ENCODE measurements at places on chromosomes 13 and 19.

DNA sequence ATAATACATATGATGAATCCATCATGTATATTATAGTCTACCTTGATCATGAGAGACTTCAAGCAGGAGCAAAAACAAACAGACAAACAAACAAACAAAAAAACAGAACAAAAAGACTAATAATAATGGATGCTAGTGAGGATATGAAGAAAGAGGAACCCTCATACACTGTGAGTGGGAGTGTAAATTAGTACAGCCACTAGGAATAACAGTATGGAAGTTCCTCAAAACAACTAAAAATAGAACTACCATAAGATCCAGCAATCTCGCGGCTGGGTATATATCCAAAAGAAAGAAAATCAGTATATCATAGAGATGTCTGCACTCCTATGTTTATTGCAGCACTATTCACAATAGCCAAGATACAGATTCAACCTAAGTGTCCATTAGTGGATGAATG lies 7.0 kb upstream of the DLEU7 start:
- DNase-seq: no peak

- DNase-seq: no peak
Observed at GRCh38 chr19:51094696-51095279, 12.1 kb upstream of the KLK14 start.

DNA sequence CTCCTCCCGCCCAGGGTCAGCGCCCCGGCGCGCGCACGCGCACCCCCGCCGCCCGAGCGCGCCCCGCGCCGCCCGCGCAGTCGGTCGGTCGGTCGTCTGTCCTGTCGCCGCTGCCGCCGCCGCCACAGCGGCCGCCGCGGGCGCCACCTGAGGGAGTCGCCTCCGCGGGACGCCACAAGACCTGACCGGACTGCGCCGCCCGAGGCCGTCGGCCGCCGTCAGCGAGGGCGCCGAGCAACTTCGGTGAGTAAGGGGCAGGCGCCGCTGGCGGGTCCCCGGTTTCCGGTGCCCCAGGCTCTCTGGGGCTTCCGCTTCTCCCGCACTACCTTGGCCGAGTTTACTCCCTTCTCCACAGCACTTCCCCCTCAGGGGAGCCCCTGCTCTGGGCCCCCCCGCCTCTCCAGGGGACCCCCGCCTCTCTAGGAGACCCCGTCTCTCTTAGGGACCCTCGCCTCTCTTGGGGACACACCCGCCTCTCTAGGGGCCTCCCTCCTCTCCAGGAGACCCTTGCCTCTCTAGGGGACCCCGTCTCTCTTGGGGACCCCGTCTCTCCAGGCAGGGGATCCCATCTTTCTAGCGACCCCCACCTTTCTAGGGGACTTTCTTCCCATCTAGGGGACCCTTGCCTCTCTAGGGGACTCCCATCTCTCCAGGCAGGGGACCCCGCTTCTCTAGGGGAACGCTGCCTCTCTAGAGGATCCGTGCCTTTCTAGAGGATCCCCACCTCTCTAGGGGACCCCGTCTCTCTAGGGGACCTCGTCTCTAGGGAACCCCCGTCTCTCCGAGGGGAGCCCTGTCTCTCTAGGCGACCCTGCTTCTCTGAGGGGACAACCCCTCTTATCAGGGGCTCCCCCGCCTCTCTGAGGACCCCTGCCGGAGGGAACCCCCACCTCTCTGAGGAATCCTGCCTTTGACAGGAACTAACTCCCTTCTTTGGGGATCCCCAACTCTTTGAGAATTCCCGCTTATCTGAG lies 19.3 kb upstream of the GATAD2A start:
- no peak for DNase-seq

- DNase-seq: no peak
Observed at GRCh38 chr13:45542878-45543277, 72.7 kb downstream of the ERICH6B start.

DNA sequence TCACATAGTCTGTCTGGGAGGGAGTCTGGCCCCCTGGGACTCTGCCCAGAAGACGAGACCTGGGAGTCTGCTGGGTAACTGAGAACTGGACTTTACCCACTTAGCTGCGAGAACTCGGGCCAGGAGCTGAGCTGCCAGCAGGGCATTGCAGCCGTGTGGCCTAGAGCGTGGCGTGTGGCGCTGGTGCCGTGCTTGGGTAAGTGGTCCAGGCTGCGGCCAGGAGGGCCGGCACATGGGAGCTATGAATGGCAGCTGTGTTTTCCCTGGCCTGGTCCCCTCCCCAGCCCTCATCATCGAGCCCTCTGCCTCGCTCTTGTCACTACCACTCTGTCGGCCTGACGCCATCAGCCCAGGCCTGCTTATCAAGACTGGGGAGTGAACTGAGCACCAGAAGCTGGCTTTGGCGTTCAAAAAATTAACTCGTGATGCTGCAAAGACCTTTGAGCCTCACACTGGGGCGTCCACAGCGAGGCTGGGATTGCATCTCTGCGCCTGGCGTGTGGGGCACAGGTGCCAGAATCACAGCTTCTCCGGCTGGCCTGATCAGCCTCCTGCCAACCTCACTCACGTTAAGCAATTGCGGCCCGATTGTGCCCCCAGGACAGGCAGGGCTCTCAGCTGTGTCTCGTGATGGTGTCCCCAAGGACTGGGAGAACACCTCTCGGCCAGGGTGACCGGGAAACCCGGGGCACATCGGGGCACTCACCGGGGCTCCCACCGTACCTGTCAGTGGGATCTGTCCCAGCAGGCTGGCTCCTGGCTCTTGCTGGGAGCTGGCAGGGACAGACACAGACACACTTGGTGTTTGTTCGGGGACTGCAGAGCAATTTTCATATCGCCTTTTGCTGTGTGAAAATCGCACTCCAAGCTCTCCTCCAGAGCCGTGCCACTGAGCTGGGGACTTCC lies 85.9 kb downstream of the KDM4B start:
- DNase-seq: no peak

DNA sequence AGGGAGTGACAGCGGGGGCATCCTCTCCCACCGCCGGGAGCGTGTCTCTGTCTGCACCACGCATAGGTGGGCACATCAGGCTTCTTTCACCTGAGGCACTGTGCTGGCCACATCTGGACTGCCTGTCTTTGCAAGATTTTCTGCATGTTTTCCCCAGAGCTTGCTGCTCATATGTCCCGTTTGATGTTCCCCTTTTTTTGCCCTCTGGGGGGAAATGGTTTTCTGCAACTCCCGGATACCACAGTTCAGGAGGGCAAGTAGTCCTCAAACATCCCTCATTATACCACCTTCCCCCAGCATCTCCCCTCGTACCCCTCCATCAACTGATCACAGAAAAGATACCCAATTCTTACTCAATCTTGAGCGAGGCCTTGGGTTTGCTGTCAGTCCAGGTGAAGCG lies 168.0 kb downstream of the PAN3 start:
- DNase-seq: no peak

DNA sequence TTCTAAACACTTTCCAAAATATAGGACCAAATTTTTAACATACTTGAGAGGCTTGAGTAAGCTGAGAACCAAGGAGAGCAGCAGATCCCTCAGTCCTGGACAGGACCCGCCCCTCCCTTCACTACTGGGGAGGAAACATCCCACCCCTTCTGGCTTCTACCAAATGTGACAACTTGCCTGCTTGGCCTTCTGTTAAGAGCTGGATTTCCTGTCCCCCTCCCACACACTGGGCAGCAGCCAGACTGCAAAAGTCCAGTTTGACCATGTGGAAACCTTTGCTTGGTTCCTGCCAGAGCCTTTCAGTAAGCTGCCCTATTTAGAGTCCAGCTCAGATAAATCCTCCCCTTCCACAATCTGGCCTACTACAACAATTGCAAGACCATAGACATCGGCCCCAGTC lies 84.3 kb downstream of the FGF14 start:
- peak; percentile 61 for DNase-seq
